Stimulated activated CD4-positive, alpha-beta T cell treated with anti-CD3 and anti-CD28 coated beads, TNF-alpha, amount 100 ng/mL, for 1 hour (primary cell): ENCODE measurements at places on chromosomes 3 and 15.

GRCh38 chr3:77539677-77540076 is 499.8 kb downstream of the ROBO2 start:
- no peak for DNase-seq

GRCh38 chr3:62529230-62529629 is 155.9 kb upstream of the FEZF2 start:
- no peak for DNase-seq

- DNase-seq = no peak
These were observed 211.2 kb upstream of the EIF1B start for GRCh38 chr3:40098261-40098759.

- DNase-seq = no peak
These were observed at the start of gene ZNF502 for GRCh38 chr3:44712455-44713075. TSS of gene ZNF502 (plus strand) at chr3:44712660. CDS start at chr3:44720262, 7,602 bp downstream.

- no peak for DNase-seq
These were observed 105.7 kb downstream of the ANO10 start for GRCh38 chr3:43515970-43516635.

DNA sequence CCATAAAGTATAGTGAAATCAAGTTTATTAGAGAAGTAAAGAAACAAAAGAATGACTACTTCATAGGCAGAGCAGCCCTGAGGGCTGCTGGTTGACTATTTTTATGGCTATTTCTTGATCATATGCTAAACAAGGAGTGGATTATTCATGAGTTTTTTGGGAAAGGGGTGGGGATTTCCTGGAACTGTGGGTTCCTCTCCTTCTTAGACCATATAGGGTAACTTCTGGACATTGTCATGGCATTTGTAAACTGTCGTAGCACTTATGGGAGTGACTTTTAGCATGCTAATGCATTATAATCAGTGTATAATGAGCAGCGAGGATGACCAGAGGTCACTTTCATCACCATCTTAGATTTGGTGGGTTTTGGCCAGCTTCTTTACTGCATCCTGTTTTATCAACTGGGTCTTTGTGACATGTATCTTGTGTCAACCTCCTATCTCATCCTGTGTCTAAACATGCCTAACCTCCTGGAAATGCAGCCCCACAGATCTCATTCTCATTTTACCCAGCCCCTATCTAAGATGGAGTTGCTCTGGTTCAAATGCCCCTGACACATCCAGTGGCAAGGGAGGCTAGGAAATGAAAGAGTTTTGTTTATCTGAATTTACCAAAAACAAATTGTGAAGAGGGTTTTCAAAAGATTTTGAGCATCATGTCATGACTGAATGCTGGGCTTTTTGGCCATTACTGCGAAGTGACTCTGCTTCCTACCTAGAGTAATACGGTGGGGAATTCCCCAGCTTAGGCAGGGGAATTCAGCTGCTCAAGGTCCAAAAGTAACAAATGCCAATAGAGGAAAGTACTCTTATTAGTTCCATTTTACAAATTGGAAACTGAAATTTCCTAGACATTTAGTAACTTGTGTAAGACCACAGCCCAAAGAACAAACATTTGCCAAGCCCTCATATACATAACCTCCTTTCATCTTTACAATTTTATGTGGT is 6.2 kb upstream of the SPSB4 start:
- DNase-seq = no peak

DNA sequence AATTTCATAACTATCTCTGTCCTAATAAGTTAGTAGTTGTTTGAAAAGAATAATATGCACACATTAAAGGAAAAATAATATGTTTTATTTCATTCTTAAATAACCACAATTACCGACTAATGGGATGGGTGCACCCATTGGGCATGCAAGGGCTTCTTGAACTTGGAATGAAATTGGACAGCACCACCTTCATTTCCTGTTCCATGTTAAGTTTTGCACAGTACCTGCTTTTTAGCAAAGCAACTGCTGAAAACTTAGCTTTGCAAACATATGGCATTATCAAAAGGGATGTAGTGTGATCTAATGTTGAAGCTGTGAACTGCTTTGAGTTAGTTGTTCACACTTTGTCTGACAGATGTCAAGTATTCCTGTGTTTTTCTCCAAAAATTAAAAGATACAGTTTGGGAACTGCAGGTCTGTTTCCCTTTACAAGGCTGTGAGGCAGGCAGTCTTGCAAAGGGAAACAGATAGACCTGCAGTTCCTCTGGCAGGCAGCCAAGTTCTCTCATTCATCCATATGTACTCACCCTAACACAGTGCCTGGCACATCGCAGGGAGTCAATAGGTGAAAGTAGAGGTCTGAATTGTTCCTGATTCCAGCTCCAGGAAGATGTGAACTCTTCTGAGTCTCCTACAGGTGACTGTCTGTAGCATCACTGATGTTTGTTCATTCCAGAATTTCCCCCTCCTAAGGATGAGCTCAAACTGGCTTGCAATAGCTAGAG is 64.3 kb upstream of the GOLGA8B start:
- DNase-seq = no peak

- no peak for DNase-seq
These were observed 45.5 kb downstream of the LSAMP start for GRCh38 chr3:116399701-116400226.

- no peak for DNase-seq
These were observed 38.4 kb downstream of the TSC22D2 start for GRCh38 chr3:150446470-150446977.

- DNase-seq = no peak
These were observed 71.0 kb upstream of the MDFIC2 start for GRCh38 chr3:70383360-70383831.

- DNase-seq = no peak
These were observed 58.5 kb downstream of the ST6GAL1 start for GRCh38 chr3:186988806-186989205.

- DNase-seq = no peak
These were observed 58.0 kb upstream of the HERC1 start for GRCh38 chr15:63891768-63892133.

DNA sequence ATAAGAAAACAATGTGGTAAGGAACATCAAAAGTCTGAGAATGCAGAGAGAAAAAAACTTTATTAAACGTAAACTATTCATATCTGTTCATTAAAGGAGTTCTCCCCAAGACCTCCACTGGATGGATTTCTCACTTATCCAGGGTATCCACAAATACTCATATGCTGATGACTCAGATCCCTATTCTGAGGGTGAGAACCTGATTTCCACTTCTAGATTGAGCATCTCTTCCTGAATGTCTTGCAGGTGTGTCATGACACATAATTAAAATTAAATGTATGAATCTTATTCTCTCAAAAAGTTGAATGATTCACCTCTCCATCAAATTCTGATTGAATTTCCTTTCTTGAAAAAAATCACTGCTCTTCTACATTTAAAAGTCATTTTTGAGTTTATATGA is 199.9 kb downstream of the MFSD1 start:
- DNase-seq = no peak

DNA sequence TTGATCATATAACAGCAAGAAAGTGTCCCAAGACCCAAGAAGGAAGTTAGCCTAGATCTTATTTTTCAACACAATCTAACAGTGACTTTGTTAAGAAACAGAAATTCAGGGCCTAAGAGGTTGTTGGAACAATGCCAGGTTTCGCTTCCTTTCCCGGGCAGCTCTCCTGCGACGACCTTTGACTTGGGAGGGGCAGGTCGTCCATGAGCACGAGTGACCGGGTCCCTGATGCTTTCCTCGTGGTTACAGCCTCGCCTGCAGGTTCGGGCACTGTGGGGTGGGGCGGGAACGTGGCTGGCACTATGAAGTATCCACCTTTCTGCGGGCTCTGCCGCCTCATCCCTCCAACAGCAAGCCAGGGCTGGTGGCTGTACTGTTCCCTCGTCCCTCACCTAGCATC is 90.1 kb upstream of the RGMA start:
- no peak for DNase-seq
